ENCODE measurements at places on chromosomes 11 and 22.
A peak's percentile ranks its signal among the peaks of the same experiment; 100 is the strongest.

DNA sequence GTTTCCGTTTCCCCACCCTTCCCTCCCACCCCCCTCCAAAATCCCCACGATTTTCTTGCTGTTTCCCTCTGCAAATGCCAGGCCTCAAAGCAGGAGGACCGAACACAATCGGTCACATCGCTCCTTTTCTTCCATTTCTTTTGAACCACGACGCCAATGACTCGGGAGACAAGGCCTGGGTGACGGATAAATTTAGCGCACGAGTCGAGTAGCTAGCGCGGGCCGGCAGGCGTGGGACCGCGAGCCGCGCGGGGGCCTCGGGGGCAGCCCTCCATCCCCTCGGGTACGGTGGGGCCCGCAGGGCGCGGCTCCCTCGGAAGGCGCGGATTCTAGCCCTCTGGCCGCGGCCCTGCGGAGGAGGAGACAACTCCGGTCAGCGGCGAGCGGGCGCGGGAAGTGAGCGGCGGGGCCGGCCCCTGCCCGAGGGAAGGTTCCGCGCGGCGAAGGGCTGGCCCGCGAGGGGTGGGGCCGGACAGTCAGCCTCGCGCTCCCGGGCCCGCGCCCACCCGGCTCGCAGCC, 414 bp downstream of the JOSD1 start:
- peak; percentile 78 for DNase-seq

DNA sequence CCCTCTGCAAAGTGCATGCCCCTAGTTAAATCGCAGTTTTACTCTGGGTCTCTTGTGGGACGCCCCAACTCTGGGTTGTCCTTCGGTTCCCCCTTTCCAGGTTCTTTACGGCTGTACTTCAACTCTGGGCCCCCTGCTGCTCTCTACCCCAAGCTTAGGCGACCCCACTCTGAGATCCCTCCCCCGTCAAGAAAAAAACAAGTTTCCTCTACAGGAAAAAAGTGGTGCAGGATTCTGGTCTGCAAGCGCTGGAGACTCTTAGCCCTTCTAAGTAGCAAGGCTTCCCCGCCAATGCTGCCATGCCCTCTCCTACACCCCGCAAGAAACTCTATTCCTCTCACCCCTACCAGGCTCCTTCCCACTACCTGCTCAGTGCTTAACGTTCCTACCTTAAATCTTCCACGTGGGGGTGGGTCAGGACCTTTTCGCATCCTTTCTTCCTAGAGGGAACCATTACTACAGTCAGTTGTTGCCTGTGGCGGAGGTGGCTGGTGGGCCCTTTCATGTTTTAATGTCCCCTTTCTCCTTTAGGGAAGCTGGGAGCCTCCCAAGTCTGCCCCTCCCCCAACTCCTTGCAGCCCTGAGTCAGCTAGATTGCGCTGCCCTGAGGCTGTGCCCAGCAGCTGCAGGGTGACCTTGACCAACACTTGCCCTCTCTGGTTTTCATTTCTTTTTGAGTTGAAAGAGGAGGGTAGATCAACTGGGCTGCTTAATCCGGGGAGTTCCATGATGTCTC, 1.4 kb downstream of the NEFH start:
- peak; percentile 15 for DNase-seq

GRCh38 chr11:1642288-1643145, 12.9 kb downstream of the KRTAP5-5 start:
- no peak for DNase-seq

- DNase-seq = no peak
These were observed 36.8 kb downstream of the TBX1 start for GRCh38 chr22:19797086-19798002.

DNA sequence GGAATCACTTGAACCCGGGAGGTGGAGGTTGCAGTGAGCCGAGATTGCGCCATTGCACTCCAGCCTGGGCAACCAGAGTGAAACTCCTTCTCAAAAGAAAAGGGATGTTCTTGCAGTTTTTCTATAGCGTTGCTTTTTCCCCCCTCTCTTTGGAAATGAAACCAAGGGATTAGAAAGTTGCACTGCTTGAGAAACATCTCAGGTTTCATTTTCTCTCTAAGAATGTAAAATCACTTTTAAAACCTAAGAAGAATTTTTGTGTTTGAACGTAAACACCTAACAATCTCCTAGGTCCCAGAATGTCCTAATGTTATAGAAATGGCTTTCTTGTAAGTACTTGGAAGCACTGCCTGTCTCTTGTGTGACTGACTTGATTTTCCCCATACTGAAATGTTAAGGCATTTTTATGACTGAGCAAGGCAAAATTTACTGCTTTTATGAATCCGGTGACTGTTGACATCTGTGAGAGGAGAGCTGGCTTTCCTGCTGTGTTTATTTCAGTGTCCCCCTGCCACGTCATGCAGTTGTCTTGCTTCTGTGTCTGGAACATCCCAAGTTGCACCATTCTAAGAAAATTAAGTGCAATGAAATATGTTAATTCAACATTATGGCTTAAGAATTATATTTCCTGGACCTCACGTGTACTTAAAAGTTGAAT, 37.7 kb downstream of the NF2 start:
- DNase-seq = peak; percentile 16

GRCh38 chr11:119545978-119546915, 123.3 kb upstream of the THY1 start:
- no peak for DNase-seq

GRCh38 chr22:28207281-28208030, 288.4 kb upstream of the PITPNB start:
- DNase-seq = peak; percentile 15

DNA sequence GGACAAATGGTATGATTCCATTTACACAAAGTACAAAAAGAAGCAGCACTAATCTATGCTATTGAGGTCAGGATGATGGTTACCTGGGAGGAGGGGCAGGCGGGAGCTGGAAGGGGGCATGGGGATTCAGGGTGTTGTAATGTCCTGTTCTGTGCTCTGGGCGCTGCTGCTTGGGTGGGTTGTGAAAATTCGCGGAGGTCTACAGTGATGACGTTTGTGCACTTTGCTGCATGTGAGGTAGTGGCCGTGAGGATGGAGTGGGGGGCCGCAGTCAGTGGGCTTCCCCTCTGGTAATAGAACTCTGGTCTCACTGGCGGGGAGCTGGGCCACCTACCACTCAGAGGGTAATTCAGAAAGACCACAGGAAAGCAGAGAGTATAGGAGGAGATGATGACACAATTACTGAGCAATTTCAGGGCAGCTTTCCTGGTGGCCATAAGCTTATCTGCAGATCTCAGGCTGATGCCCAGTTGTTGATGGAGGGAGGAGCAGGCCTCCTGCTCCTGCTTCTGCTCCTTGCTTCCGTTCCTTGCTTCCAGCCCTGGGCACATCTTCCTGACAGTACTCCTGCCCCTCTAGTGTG, 121.5 kb downstream of the CEP164 start:
- no peak for DNase-seq

DNA sequence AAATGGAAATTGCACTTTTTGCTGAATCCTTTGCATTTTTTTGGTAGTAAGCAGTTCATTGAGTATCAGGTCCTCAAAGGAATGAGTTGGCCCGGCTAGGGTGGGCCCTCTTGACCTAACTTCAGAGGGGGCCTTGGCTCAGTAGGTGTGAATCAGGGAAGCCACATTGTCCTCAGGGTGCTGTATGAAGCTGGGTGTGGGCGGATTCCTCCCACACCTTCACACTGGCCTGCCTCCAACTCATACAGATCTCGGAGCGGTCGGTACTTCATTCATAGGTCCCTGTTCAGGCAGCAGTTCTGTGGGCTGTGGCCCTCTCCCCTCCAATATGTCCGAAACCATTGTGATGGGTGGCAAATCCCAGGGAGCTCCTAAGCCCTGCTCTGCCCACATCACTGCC, 47.4 kb upstream of the OR4B1 start:
- DNase-seq = no peak

DNA sequence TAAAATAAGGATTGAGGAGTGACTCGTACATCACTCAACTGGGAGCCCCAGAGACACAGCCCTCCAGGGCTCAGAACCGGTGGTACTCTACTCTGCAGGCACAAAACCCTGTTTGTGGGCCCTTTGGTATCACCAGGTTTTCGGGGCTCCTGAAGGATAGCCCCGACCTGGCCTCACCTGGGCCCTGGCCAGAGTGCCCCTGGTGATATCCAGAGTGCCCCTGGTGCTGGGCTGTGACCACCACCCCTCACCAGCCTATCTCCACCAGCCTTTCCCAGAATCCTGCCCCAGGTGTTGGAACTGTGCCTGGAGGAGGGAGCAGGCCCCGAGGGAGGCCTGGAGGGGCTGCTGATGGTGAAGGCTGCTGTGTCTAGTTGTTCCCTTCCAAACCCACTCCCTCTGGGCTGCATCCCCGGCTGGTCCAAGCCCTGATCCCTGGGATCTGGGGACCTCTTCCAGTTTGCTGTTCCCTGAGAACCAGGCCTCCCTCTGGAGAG, 2.2 kb upstream of the GGT5 start:
- peak; percentile 51 for DNase-seq

DNA sequence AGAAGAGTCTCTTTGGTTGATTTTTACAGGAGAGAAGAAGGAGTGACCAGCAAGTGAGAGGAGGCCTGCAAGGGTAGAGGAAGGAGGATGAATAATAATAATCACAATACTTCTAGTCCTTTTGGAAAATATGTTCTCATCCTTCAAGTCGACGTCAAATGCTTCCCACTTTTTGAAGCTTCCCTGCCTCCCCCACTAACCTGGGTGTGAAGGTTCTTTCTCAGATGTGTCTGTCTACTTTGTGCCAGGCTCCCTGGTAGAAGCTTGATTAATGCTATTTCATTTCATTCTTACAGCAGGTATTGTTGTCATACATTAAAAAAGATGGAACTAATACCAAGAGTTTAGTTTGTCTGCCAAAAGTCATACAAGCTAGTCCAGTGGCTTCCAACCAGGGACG, 17.1 kb downstream of the TENM4 start:
- DNase-seq = no peak

- DNase-seq = no peak
These were observed 26.2 kb downstream of the LMO1 start for GRCh38 chr11:8237453-8237852.

DNA sequence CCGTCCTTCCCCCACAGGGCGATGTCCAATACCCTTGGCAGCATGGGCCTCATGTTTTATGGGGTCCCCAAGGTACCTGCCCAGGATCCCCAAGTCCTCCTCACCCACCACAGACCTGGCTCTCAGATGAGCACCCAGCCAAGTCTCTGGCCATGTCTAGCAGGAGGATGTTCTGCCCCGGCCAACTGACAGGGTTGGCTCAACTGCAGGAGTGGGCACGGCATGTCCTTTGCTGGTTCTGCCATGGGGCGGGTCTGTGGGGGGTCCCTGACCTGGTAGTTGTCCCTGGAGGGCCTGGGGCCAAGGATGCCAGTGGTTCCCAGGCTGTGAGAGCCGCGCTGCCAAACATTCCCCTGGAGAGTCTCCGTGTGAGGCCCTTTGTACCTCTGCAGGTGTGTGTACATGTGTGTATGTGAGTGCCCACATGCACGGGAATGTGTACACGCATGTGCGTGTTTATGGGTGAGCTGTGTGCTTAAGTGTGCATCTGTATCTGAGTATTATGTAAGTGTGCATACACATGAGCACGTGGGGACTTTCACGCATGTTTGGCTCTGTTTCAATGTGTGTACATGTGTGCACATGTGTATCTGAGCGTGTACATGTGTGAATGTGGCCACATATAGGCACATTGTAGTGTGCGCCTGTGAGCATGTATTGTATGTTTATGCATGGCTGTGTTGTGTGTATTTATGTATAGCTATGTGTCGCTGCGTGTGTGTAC, 85.5 kb downstream of the KCNQ1 start:
- DNase-seq = no peak

- no peak for DNase-seq
These were observed 1.1 kb downstream of the PPFIA1 start for GRCh38 chr11:70271649-70271953.

DNA sequence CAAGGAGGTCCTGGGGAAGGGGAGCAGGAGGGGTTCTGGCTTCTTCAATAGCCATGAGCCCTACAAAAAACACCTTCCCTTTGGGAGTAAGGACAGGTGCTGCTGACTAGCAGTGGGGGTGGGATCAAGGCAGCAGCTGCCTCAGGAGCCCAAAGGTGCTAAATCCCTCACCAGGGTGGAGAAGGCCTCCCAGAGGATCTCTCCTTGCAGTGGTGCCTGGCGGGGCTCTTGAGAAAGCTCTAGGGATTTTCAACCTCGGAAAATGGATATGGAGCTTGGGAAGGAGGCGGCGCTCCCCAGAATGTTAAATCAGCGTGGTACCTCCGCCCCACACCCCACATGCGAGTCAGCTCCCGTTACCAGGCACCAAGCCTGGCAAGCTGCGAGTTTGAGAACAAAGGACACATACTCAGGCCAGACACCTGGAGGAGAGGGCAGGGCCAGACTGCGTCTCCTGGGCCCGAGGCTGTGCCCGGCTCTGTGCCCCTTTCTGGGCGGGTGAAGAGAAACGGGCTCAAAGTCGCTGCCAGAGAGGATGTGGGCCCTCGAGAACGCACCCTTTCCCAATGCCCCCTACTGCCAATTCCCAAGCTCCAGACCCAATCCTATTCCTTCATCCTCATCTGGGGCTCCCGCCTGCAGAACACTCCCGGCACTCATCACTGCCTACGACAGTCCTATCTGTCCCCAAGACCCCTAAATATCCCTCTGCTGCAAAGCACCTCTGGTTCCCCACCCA, 139.0 kb downstream of the BRD1 start:
- no peak for DNase-seq

DNA sequence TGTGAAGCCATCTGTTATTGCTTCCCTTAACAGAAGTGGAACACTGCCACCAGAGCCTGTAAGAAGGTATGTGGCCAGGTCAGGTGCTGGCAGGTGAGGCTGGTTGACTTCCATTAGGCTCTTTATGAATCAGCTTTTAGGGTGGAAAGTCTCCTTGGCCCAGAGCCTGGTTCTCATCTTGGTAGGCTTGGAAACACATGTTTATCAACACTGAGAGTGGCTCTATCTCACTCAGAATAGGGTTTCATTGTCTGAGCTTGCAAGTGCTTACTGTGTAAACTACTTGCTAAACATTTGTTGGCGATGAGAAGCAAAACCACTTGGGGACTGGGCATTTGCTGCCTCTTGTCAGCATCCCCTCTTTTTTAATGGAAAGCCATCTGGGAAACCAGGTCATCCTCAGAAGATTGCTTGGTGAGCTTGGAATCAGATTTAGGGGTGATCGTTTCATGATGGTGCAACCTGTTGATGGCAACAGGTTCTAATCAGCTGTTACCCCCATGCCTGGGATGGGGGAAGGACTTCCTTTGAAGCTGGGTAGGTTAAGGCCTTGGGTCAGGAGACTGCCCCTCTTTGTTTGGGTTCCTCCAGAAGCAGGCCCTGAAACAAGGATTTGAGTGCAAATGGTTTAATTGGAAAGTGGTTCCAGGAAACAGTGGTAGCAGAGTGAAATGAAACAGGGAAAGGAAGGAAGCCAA, 75.0 kb upstream of the AMPD3 start:
- no peak for DNase-seq

GRCh38 chr11:34593085-34593484, 27.8 kb upstream of the EHF start:
- DNase-seq = no peak

DNA sequence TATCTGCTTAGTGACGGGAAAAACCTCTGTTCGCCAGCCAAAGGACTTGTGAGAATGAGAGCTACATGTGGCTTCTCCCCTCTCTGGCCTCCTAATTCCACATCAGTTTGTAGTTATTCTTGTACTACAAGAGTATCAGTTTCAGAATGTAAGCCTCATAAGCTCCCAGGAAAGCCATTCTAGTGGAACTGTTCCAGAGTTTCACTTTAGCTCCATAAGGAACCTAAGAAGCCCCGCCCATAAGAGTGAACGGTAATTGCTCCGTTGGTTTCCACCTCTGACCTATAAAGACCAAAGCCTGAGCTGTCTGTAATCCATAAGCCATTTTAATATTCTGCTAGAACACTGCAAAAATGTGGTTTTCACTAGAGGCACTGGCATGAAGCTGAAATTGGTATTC, 53.0 kb downstream of the SIK3 start:
- DNase-seq = peak; percentile 85

GRCh38 chr11:101866619-101867491, 48.0 kb upstream of the CEP126 start:
- DNase-seq = peak; percentile 40

GRCh38 chr11:79122759-79123158, 318.1 kb downstream of the TENM4 start:
- DNase-seq = no peak

Data from adipocyte (in vitro differentiated cells).